Articular chondrocyte of knee joint (primary cell): ENCODE measurements at places on chromosomes 12 and 14. TPM values are rescaled to one million over a fixed set of nuclear protein-coding genes. Genes with fewer than 3 reads are reported as not detected.

KRT74 gene
- not detected in 2 replicates for total RNA-seq

PTHLH gene
- 0.26 and 0.76 TPM in 2 replicates for total RNA-seq

MYO1H gene
- total RNA-seq = not detected in 2 replicates

COPZ1 gene
- total RNA-seq = 126 and 145 TPM in 2 replicates

LRIG3 gene
- total RNA-seq = 190 and 197 TPM in 2 replicates

TAS2R14 gene
- 8.0 and 9.1 TPM in 2 replicates for total RNA-seq

LPCAT3 gene
- 11.5 and 18.2 TPM in 2 replicates for total RNA-seq

KRT71 gene
- not detected in 2 replicates for total RNA-seq

RIPK3 gene
- total RNA-seq = 180 and 256 TPM in 2 replicates

GPRC5D gene
- total RNA-seq = not detected in 2 replicates

GALNT16 gene
- 7.0 and 16.6 TPM in 2 replicates for total RNA-seq

SLC17A8 gene
- total RNA-seq = not detected in 2 replicates

KCNJ8 gene
- total RNA-seq = 0.22 and 0.26 TPM in 2 replicates

PPTC7 gene
- 7.8 and 8.0 TPM in 2 replicates for total RNA-seq

DLK1 gene
- total RNA-seq = 0.22 and 0.39 TPM in 2 replicates

BHLHE41 gene
- total RNA-seq = 1.7 and 3.6 TPM in 2 replicates

PGF gene
- total RNA-seq = 7.4 and 30.1 TPM in 2 replicates

KRT75 gene
- 0.91 and 1.4 TPM in 2 replicates for total RNA-seq
